ENCODE measurements at places on chromosomes 2 and 18.

DNA sequence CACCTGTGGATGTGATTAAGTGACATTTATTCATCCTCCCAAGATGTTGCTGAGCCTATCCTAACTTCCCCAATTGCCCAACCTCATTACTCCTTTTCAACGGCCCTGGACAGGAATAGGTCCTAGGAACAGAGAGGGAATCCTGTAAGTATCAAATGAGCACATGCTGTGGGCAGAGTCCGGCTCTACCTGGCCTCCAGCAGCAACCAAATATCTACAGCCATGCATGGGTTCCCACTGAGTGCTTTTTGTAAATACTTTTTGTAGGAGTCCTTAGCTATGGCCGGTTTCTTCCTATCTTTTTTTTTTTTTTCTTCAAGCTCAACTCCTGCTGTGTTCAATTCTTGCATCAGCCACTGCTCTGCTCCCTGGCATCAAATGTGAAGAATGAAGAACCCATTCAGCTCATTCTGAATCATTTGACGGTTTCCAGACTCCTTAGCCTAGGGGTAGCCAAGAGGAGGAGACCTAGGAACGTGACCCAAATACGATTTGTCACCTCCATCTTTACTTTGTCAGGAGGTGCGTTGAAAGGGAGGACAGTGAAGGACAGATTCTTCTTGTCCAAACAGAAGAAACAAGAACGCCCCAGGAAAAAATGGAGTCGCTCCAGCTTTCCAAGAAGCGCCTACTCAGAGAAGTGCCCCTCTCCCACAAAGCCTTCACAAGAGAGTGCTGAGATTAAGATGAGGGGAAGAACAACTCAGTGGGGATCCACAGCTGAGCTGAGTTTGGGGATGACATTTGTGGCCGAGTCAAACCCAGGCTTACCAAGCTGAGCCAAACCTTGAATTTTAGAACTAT is 46.7 kb upstream of the LCLAT1 start:
- DNase-seq: no peak

DNA sequence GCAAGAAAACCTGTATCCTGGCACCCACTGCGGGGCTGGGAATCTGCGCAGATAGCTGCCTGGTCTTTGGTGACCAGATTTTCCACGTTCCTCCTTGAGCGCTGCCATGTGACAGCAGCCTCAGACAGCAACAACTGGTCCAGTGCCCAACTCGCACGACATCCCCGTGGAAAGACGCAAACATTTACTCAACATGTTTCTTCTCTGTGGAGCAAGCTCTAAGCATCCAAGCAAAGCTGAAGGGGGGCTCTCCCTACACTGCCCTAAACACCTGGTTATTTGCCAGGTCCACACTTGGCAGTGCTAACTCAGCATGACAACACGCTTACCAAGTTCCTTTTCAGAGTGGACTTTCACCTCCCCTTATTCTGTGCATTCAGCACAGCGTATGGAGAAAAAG is 11.3 kb downstream of the ZNF516 start:
- no peak for DNase-seq

GRCh38 chr2:128026448-128027277 is 1.2 kb downstream of the SAP130 start:
- DNase-seq: no peak

DNA sequence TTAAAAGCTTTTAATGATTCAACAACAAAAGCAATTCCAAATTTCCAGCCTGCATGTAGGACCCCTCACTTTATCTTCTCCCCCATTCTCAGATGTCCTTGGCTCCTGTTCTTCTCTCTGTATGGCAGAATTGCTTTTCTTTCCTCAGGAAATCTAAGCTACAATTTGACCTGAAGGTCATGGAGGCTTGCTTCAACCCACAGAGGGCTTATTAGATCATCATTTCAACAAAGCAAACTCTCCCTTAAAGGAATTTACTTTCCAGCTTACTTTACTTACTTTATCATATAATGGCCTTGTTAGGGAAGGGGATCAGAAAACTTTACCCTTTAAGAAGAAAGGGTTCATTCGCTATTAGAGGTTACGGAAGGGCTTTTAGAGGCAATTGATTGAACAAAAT is 211.5 kb downstream of the RAD51AP2 start:
- DNase-seq: no peak

- DNase-seq: no peak
These were observed at the start of gene BCL2 for GRCh38 chr18:63319383-63320122. Gene BCL2, minus strand, starts transcription at chr18:63319769.

- DNase-seq: no peak
These were observed 58.8 kb downstream of the PID1 start for GRCh38 chr2:229212241-229212640.

All from NCI-H187 treated with DMSO at 0.1 percent for 48 hours (cell line).